RWPE1 (cell line): ENCODE measurements at places on chromosomes 4 and X.

GRCh38 chrX:63400340-63400739, 49.2 kb upstream of the SPIN4 start:
- DNase-seq, result no peak

DNA sequence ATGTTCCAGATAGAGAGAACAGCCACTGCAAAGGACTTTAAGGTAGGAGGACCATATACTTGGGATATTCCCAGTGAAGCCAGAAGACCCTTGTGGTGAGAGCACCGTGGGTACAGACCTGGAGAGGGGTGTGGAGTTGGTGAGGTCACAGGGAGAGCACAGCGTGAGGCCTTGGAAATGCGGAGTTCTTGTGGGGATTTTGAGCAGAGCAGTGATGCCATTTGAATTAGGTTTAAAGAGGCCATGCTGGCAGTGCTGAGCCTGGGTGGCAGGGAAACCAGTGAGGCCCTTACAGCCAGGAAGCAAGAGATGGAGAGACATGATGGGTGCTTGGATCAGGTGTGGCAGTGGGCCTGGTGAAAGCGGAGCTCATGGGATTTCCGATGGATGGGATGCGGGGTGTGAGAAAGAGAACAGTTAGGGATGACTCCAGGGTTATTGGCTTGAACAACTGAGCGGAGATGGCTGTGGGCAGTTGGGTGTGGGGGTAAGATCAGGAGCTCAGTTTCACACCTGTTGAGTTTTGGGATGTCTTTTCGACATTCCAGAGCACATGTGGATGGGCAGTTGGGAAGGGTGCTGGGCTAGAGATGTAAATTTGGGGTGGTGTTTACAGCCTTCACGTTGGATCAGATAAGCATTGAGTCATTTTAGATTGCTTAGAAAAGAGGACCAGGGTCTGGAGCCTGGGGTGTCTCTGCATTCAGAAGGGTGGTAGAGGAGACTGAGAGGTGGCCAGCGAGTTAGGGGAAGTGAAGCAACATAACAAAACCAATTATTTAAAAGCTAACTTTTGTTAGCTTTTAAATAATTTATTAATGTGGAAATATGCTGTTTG, 68.9 kb downstream of the TMEM131L start:
- no peak for DNase-seq

DNA sequence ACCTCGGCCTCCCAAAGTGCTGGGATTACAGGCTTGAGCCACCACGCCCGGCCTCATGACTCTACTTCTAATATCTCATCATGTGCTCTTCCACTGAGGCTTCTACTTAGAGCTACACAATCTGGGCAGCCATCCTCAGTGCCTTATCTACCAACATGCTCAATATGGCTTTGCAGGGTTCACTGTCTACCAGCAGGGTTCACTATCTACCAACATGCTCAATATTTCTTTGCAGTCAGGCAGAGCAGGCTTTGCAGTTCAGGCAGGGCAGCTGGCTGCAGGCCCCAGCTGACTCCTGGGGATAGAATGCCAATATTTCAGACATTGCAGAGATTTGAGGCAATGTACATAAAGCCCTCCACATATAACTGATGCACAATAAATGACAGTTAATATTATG, 47.5 kb downstream of the PKD2 start:
- peak; percentile 23 for DNase-seq

- no peak for DNase-seq
These were observed 81.6 kb downstream of the GATB start for GRCh38 chr4:151679231-151679630.

DNA sequence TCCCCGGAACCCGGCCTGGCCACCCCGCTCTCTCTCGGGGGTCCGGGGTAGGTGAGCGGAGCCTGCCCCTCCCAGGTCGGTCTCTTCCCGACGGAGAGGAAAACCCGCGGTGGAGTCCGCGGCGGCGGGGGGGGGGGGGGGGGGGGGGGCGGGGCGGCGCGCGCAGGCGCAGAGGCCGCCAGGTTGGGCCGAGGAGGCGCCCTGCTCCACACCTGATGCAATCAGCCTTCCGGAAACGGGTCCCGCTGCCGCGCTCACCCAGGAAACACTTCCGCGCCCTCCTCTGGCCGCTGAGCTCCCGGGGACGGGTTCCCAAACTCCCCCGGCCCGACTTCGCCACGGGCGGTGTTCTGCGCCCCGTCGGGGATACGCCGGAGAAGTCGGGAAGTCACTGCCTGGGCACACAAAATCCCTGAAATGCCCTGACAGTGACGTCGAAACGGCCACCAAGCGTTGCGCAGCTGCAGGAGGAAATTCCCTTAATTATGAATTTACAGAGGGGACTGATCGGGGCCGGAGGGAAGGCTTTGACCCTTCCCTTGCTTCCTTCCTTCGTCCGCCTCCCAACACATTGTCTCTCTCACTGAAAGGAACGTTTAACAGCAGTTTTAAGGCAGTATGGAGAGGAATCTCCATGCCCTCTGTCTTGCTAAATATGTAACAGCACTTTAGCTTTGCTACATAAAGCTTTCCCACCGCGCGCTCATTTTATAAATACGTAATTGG, 2.1 kb upstream of the APBB2 start:
- peak; percentile 94 for DNase-seq
